ENCODE measurements at places on chromosomes 7 and 10.

DNA sequence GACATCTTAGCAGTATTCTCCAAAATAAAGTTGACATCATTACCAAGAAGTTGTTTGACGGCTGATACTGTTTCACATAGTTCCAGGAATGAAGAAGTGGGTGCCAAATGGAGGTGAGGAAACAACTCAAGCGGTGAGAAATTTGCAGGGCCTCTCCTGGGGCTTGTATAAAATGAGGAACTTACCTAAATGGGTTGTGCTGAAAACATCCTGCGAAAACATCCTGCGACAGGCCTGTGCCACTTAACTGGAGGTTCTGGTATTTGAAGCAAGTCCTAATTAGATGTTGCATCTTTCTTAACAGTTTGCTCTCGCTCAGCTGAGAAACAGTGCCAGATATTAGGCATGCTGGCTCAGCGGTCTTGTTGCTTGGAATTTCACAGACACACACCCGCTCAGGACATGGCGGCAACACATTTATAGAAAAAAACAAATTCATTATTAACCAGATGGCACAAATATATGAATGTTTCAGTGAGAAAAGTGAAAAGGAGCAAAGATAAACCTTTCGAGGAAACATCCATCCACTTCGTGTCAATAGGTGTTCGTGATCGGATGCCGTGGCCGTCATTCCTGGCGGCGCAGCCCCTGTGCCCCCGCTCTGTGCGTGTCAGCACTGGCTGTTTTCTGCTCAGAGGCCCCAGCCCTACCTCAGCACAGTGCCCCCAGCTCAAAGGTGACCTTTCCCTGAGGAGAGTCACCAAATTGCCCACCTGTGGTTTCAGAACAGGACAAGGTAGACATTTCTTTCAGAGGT is 48.1 kb downstream of the CDC123 start:
- DNase-seq = no peak

DNA sequence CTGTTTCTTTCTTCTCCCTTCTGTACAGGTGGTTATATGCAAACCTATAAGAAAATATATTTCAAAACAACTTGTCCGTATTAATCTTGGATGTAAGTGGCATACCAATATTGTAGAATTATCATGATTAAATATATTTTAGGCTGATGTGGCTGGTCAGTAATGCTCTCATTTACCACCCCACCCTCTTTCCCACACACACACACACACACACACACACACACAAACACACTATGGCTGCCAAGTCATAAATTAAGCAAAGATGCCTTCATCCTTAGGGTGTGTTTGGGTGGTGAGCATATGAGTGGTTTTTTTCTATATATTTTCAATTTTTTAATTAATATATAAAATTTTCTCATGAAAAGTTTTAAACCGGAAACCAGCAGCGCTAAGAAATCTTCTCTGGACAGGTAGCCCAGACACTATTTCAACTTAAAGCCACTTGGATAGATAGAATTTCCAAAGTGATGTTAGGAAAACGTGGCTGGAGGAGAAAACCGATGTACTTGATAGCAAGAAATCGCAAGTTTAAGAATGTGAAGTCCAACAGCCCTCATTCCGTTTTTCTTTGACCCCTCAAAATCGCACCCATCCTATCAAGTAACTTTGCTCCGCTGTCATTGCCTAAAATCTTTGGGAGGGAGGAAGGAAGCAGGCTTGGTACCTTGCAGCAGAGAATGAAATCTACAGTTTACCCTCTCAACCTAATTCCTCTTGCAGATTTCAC is 171.7 kb downstream of the FAM107B start:
- DNase-seq = peak; percentile 13

- no peak for DNase-seq
These were observed 29.6 kb upstream of the ABCB4 start for GRCh38 chr7:87505122-87505521.

- no peak for DNase-seq
These were observed 50.6 kb downstream of the NKX6-2 start for GRCh38 chr10:132735341-132735775.

GRCh38 chr7:67705850-67706249 is 709.2 kb downstream of the TYW1 start:
- DNase-seq = no peak

DNA sequence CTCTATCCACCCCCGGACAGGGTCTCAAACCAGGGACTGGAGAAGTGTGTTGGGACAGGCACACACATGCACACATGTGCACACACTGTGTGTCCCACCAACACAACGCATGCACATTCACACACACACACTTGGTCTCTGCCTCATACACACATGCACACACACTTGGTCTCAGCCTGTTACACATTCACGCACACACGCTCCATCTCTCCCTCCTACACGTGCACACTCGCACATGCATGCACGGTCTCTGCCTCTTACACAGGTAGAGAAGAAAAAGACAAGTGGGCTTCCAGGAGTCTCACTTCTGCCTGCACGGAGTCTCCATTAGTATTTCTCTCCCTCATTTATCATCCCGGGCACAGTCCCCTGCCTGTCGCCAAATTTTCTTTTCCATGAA is 171.2 kb downstream of the EBF3 start:
- DNase-seq = no peak

DNA sequence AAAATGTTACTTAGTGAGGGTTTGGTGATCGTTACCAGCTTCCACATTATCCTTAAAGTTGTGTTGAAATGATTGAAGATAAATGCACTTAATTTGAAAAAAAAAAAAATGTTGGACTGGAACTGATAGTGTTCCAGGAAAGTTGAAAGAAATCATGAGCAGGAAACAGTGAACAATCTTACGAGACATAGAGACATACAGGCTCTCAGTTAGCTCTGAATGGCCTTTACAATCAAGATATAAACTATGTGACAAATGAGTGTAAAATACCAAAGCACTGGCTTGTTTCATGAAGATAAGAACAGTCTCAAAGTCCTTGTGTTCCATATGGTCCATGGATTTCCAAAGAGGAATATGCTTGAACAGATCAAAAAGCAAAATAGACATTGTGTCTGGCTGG is 430.1 kb upstream of the ETV1 start:
- DNase-seq = no peak

DNA sequence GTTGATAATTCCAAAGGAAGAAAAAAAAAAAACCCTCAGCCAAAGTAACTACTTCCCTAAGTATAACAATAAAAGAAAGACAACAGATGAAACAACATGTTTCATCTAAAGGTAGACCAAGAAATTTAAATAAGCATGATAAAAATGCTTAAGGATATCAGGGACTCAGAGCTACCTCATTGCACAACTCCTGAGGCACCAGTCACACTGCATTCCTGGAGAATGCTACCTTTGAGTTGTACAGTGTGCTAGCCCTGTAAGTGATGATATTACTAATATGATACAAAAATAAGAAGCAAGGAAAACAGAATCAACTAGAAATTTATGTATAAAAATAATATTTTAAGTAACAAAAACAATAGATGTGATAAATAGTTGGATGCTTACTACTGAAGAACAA is 29.5 kb upstream of the C7orf33 start:
- no peak for DNase-seq

GRCh38 chr7:67875558-67875957 is 878.9 kb downstream of the TYW1 start:
- DNase-seq = no peak

- DNase-seq = no peak
These were observed 81.9 kb downstream of the EGFR start for GRCh38 chr7:55100544-55101327.

GRCh38 chr10:13732465-13732881 is 145.7 kb downstream of the PRPF18 start:
- DNase-seq = no peak

DNA sequence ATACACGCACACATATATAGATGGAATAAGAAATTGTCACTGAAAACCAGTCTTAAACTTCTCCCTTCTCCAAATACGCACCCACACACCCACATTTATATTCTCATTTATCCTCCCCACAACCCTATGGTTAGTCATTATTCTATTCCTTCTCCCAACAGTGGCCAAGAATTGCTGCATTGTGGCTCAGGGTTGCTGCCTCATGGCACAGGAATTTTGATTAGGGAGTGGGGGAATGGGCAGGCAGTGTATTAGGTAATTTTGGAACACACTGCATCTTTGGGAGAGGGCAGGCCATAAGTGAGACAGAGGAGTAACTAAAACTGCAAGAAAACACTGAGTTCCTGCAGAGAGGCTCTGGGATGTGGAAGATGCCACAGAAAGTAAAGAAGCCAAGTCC is 35.7 kb downstream of the NAPEPLD start:
- peak; percentile 93 for DNase-seq

All from EH (cell line).